Activated naive CD8-positive, alpha-beta T cell treated with anti-CD3 and anti-CD28 coated beads, Interleukin-2, amount 10 ng/mL, durations not matched to agents 7 days and 5 days (primary cell): ENCODE measurements at places on chromosomes 7 and 10. TPM values are rescaled to one million over a fixed set of nuclear protein-coding genes. Genes with fewer than 3 reads are reported as not detected.

DNA sequence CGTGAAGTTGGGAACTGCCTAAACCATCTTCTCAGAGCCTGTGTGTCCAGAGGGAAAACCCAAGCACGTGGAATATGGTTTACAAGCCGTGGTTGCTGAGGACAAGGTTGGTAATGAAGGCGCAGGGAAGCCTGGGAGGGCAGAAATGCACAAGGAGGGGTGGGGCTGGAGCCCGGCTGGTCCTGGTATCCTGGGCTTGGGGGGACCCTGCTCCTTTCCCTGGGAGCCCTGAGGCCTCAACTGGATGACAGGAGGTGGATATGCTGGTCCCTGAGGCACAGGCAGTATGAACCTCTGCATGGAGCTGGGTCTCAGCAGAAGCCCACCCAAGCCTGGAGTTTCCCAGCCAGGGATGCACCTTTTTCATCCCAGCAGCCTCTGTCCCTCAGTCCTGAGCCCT, 80.3 kb upstream of the RET start:
- H3K27me3 ChIP-seq = peaks cover 7% of the 10 kb centered on the region
- no peaks in the 10 kb centered on the region for H3K36me3 ChIP-seq
- no peak overlapping the region for H3K4me3 ChIP-seq
- H3K27ac ChIP-seq = no peak overlapping the region

GRCh38 chr7:120859459-120859858, 1.5 kb upstream of the TSPAN12 start:
- H3K36me3 ChIP-seq = no peaks in the 10 kb centered on the region
- peaks cover 7% of the 10 kb centered on the region for H3K4me1 ChIP-seq
- H3K27me3 ChIP-seq = peaks cover 75% of the 10 kb centered on the region

DNA sequence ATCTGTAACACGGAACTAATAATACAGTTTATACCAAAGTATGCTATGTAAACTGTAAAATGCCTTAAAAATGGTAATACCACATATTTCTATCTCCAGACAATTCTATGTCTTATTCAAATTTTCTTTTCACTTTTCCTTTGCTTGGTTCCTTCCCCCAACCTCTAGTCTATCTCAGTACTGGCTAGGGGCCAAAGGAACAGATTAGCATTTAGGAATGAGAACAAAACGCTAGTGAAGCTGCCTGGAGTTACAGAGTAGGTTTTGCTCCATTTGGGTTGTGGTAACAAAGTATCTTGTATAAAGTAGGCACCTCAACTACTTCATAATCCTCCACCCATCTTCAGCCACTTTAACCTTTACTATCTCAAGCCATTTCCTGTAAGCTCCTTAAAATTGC, 94.1 kb downstream of the HBP1 start:
- no peak overlapping the region for H3K4me3 ChIP-seq
- no peak for DNase-seq
- no peaks in the 10 kb centered on the region for H3K4me1 ChIP-seq
- no peaks in the 10 kb centered on the region for H3K27me3 ChIP-seq
- H3K36me3 ChIP-seq = peaks cover 3% of the 10 kb centered on the region
- H3K27ac ChIP-seq = peak overlapping the region; percentile 2

DNA sequence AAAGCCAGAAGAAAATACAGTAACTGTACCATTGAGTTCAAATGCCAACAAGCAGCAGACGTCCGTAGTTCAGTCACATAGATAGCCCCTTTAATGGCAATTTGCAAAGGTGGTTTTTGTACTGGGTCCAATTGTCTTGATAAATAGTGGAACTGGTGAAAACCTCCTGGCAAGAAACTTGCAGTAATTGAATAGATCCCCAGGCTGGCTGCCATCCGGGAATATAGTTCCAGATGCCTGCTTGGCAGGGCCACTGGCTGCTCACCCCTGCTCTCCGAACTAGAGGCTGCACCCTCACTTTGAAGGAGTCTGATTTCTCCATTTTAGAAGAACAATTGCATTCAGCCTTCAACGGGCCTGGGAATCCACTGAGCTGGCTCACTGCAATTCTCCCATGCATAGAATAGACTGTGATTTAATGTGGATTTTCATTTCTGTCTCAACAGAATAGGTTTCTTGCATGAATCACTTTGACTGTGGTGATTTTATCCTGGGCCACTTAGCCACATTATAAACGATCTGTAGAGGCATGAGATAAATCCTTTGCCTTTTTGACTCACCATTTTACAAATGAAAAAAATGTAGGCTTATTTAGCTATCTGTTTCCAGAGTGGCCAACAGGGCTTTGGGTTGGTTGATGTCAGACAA, 35.9 kb upstream of the ELMO1 start:
- peaks cover 4% of the 10 kb centered on the region for H3K4me1 ChIP-seq
- no peak overlapping the region for H3K4me3 ChIP-seq
- peaks cover 8% of the 10 kb centered on the region for H3K36me3 ChIP-seq

DNA sequence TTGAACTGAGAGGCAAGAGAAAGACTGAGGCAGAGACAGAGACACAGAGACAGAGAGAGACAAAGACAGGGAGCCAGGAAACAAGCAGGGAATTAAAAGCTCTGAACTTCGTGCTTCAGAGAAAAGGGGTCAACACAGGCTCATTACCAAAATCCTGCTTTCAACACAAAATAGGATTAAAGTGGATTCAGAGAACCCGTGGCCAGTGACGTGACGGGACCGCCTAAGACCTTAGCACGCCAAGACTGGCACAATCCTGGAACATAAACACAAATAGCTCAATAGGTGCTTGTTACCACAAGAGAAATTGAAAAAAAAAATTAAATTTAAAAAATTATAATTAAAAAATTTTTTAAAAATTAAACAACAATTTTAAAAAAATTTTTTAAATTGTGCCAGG, 21.5 kb downstream of the ASB13 start:
- no peak overlapping the region for H3K4me3 ChIP-seq
- H3K4me1 ChIP-seq = no peaks in the 10 kb centered on the region
- H3K27me3 ChIP-seq = no peaks in the 10 kb centered on the region
- H3K36me3 ChIP-seq = peaks cover 3% of the 10 kb centered on the region
- H3K27ac ChIP-seq = no peak overlapping the region

The AMPH gene
- not detected for total RNA-seq

The ARL3 gene
- 4.6 TPM for total RNA-seq

DNA sequence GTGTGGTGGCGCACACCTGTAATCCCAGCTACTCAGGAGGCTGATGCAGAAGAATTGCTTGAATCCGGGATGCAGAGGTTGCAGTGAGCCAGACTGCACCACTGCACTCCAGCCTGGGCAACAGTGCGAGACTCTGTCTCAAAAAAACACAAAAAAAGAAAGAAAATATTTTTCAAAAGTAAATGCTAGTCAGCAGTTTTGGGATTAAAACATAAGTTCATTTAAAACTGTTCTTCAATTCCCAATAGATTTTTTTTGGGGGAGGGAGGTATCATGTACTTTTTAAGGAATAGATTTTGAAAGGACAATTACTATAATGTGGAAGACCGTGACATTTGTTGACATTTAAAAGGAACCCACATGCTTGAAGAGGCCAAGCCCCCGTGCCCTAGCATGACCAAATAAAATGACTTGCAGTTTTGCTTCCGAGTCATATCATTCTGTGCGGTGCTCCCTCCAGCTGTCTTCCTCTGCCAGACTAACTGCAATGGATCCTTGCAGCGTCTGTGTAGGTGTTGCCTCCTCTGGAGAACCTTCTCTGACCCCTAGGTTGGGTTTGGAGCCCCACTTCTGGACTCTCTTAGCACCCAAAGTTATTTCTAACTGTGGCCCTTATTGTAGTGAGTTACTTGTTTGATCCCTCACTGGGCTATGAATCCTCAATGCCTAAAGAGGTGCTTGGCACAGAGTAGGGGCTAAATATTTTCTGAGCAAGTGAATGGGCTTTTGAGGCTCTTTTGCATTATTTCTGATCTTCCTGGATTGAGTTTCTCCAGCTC, 17.4 kb upstream of the HPS1 start:
- peaks cover 5% of the 10 kb centered on the region for H3K4me1 ChIP-seq
- H3K36me3 ChIP-seq = no peaks in the 10 kb centered on the region
- no peak overlapping the region for H3K4me3 ChIP-seq
- H3K27ac ChIP-seq = no peak overlapping the region

GRCh38 chr10:51046654-51047053, 27.6 kb upstream of the PRKG1 start:
- H3K4me1 ChIP-seq = no peaks in the 10 kb centered on the region
- no peaks in the 10 kb centered on the region for H3K27me3 ChIP-seq

- H3K27ac ChIP-seq = no peak overlapping the region
- peaks cover 3% of the 10 kb centered on the region for H3K27me3 ChIP-seq
- H3K36me3 ChIP-seq = no peaks in the 10 kb centered on the region
- H3K4me1 ChIP-seq = peaks cover 1% of the 10 kb centered on the region
These were observed 116.1 kb downstream of the PARD3 start for GRCh38 chr10:34698979-34699378.

DNA sequence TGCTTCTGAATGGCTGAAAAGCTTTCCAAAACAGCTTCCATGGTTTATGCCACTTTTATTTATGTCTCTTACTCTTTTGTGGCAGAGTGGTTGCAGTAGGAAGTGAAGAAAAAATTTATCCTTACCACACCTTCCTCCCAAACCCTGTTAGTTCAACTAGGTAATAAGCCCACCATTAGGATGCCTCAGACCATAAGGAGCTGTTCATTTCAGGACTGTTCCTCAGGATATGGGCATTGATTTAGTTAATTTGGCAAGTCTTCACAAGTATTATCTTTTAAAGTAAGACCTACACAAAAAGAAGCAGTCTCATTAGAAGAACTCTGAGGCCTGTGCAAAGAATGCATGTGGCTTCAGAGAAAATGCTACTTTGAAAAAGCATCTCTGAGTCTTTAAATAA, 82.9 kb upstream of the PDLIM1 start:
- DNase-seq = no peak
- no peaks in the 10 kb centered on the region for H3K36me3 ChIP-seq
- H3K27ac ChIP-seq = no peak overlapping the region
- H3K27me3 ChIP-seq = peaks cover 18% of the 10 kb centered on the region

DNA sequence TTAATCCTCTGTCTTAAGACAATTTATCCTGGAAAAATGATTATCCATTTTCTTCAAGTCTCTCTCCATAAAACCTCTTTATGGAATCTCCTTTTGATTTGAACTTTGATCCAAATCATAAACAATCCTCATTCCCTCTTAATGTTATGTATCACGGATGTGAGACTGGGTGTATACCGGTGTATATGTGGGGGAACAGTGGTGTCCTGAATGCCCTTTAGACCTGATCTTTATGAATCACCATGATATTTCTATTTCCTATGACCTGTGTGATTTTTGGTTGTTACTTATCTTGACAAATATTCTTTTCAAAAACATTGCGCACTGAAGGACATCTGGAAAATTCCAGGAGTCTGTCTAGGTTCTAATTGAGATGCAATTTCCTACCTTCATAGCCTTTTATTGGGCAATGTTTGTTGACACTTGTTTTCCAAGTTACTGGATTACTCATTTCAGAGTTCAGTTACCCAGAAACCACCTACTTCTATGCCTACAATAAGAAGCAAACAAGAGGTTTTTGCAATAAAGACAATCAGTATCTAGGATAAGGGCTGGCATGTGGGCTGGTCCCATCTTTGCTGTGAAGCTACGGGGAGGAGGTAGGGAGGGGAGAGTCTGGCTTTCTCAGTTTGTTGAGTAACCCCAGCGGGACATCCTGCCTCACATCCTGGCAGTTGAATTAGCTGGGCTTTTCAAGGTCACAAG, 190.4 kb downstream of the CTTNBP2 start:
- H3K4me1 ChIP-seq = no peaks in the 10 kb centered on the region
- DNase-seq = no peak

DNA sequence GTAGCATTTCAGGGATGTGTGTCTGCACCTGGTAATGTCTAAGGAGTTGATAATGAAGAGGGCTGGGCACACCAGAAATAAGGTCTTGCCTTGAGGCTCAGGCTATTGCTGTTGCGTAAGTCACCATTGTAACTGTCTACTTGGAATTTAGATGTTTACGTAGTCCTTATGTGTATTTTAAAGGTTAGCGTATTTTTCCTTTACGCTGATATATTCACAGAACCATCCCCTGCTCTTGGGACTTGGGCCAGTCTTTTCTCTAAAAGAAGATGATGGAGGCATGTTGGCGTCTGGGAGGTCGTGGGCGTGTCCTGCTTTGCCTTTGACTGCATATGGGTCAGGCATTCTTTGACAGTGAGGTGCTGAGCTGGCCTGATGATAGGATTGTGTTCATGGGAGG, 14.7 kb downstream of the WDR37 start:
- no peak overlapping the region for H3K4me3 ChIP-seq
- no peak overlapping the region for H3K27ac ChIP-seq
- DNase-seq = no peak
- no peaks in the 10 kb centered on the region for H3K27me3 ChIP-seq
- peaks cover 12% of the 10 kb centered on the region for H3K4me1 ChIP-seq

The MYL10 gene
- not detected for total RNA-seq

DNA sequence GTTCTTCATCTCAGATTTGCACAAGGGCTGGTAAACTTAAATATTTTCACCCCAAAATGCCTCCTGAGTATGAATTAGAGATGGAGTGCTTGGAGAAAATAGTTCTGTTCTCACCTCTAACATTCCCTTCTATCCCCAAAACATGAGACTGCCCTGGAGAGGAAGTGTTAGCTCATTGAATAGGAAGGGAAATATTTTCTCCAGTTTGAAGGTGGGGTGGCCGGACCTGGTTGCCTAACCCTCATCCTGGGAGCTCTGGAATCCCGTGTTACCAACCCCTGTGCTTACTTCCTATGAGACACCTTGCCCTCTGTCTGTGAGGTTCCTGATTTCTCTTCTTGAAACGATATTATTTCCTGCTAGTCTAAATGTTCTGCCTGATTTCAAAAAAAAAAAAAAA, 779 bp downstream of the IFIT2 start:
- peak overlapping the region; percentile 94 for H3K27ac ChIP-seq
- H3K27me3 ChIP-seq = no peaks in the 10 kb centered on the region
- H3K4me3 ChIP-seq = peak overlapping the region; percentile 95
- H3K36me3 ChIP-seq = peaks cover 45% of the 10 kb centered on the region
- no peak for DNase-seq

The DLX6 gene
- not detected for total RNA-seq

- H3K4me1 ChIP-seq = peaks cover 5% of the 10 kb centered on the region
- H3K27ac ChIP-seq = no peak overlapping the region
- H3K36me3 ChIP-seq = no peaks in the 10 kb centered on the region
- no peak for DNase-seq
These were observed 35.4 kb downstream of the KIAA1549 start for GRCh38 chr7:138945821-138946220.

GRCh38 chr10:70286616-70287015, 2.8 kb upstream of the NPFFR1 start:
- H3K4me1 ChIP-seq = peaks cover 3% of the 10 kb centered on the region
- no peak for DNase-seq
- H3K27me3 ChIP-seq = peaks cover 59% of the 10 kb centered on the region
- no peak overlapping the region for H3K27ac ChIP-seq

DNA sequence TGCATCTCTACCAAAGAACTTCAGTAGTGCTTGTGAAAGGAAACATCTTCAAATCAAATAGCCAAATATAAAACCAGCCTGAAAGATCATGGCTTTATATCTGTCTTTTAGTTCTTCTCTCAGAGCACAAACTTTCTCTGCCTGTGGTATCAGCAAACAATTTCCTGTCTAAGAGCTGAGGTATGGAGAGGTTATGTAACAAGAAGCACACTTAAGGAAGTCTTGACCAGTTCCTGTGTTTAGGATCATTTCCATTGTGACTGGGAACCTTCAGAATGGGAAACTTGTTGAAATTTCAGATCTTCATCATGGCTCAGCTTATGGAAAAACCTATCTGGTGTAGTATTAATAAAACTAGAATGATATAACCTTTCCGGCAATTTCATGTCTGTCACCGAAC, 148.8 kb downstream of the MBL2 start:
- H3K27ac ChIP-seq = no peak overlapping the region
- no peaks in the 10 kb centered on the region for H3K36me3 ChIP-seq
- H3K4me3 ChIP-seq = no peak overlapping the region
- no peaks in the 10 kb centered on the region for H3K4me1 ChIP-seq

The GOLGA7B gene
- 10.8 TPM for total RNA-seq

The FKBP6 gene
- total RNA-seq = not detected
